ENCODE measurements at places on chromosomes 5 and 9. TPM values are rescaled to one million over a fixed set of nuclear protein-coding genes. Genes with fewer than 3 reads are reported as not detected.
A peak's percentile ranks its signal among the peaks of the same experiment; 100 is the strongest.

Gene KIF3A
- 10.6 TPM for total RNA-seq

Gene NUTM2F
- not detected for total RNA-seq

Gene LRRC70
- 0.58 TPM for total RNA-seq

Gene SLC34A3
- not detected for total RNA-seq

Gene CDX1
- not detected for total RNA-seq

Gene SLC36A3
- total RNA-seq: not detected

Gene OR1Q1
- not detected for total RNA-seq

DNA sequence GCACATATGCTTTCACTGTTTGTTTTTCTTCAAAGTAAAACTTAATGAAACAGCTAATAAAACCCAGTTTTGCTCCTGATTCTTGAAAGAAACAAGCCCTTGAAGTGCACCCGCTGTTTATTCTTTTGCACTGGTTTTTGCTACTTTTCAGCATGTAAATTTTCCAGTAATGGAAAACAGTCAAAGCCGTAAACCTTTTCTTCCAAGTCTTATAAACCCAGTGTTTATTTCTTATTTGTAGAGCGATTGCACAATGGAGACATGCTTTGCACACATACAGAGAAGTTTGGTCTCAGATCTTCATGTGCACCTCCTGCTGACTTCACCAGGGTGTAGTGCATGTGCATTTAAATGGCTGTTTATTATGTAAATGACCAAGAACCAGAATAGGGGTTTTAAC, 51.8 kb downstream of the ATG10 start:
- no peaks in the 10 kb centered on the region for H3K4me1 ChIP-seq
- no peaks in the 10 kb centered on the region for H3K27me3 ChIP-seq
- no peak for DNase-seq

DNA sequence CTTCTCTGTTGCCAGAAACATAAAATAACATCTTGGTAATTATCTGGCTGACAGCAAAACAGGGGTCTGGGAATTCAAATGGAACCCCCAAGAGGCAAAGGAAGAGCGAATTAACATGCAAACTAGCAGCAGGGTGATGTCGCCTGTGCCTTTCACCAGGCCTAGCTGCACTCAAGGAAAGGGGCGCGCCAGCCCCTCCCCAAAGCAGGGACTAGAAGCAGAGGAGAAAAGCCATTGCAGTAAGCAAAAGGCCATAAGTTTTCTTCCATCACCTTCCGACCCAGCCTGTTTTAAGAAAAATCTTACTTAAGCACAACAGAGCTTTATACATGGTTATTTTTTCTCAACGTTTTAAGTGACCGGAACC, 539 bp downstream of the POC5 start:
- peaks cover 35% of the 10 kb centered on the region for H3K4me1 ChIP-seq
- H3K27me3 ChIP-seq: no peaks in the 10 kb centered on the region
- peak overlapping the region; percentile 97 for H3K4me3 ChIP-seq
- H3K27ac ChIP-seq: peak overlapping the region; percentile 99

GRCh38 chr9:16068476-16068875, 515.6 kb downstream of the CCDC171 start:
- no peaks in the 10 kb centered on the region for H3K27me3 ChIP-seq
- no peak for DNase-seq
- no peak overlapping the region for H3K4me3 ChIP-seq
- H3K27ac ChIP-seq: no peak overlapping the region
- H3K36me3 ChIP-seq: no peaks in the 10 kb centered on the region

GRCh38 chr9:107425101-107426025, 64.2 kb downstream of the KLF4 start:
- H3K4me3 ChIP-seq: no peak overlapping the region
- H3K27ac ChIP-seq: peak overlapping the region; percentile 3
- H3K36me3 ChIP-seq: no peaks in the 10 kb centered on the region

DNA sequence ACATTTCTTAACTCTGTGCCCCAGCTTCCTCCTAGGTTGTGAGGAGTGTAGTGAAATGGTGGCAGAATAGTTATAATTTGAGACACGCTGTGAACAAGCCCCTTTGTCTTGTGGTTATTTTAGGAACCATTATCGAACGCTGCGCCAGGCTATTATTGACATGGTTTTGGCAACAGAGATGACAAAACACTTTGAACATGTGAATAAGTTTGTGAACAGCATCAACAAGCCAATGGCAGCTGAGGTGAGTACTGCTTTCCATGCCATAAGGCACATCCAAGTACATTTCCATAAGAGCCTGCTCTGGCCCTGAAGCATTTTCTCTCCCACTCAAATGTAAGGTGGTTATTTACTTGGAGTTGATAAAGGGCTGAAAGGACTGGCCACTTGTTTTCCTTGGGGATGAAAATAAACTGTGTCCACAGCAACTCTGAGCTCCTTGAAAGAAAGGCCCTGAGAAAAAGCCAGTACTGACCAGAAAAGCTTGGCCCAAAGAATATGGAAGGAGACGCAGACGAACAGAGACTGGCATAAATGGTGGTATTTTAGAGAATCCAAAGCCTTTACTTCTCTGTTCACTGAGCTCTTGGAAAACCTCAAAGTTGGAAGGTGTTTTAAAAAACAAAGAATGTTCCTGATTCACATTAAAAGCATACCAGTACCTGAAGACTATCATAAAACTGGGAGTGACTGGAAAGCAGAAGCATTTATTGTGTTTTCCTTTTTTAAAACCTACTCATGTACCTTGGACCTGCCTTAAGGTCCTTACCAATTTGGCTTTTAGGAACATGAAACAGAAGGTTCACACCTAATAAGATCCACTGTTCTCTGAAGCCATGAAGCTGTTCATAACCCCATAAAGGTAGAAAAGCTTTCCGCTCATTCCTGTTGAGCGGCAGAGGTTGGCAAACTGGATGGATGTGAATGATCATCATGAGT, 72.2 kb downstream of the WDR41 start:
- peaks cover under 1% of the 10 kb centered on the region for H3K4me1 ChIP-seq
- no peak for DNase-seq
- no peaks in the 10 kb centered on the region for H3K36me3 ChIP-seq

DNA sequence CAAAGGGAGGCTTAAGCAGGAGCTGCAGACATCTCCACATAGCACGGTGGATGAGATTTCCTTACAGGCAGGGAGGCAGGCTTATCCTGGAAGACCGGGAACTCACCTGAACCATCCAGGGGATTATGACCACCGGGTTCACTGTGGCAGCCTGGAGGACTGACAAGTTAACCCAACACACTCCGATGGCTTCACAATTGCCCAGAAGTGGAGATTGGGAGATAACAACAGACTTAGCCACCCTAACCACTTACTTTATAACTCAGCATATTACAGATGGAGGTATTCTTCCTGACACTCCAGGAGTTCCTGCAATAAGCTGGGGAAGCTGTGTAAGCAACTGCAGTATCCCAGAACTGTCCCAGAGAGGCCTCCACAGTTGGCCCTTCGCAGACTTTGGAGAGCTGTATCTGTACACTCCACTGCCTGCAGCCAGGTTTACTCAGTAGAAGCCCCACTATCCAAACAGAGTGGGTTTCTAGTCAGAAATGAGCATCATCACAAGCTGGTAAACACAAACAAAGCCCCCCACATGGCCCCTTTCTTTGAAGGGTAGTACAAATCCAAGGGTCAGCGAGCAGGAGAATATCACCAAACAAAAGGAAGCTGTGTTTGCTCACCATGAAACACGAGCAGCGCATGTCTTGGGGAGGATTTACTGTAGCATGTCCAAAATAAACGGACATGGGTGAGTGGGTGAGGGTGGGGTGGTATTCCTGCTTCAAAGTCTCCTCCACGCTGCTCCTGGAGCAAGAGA, 462.2 kb downstream of the RASEF start:
- H3K4me3 ChIP-seq: no peak overlapping the region
- no peak for DNase-seq
- no peaks in the 10 kb centered on the region for H3K36me3 ChIP-seq
- no peak overlapping the region for H3K27ac ChIP-seq
- no peaks in the 10 kb centered on the region for H3K27me3 ChIP-seq
- no peaks in the 10 kb centered on the region for H3K4me1 ChIP-seq

DNA sequence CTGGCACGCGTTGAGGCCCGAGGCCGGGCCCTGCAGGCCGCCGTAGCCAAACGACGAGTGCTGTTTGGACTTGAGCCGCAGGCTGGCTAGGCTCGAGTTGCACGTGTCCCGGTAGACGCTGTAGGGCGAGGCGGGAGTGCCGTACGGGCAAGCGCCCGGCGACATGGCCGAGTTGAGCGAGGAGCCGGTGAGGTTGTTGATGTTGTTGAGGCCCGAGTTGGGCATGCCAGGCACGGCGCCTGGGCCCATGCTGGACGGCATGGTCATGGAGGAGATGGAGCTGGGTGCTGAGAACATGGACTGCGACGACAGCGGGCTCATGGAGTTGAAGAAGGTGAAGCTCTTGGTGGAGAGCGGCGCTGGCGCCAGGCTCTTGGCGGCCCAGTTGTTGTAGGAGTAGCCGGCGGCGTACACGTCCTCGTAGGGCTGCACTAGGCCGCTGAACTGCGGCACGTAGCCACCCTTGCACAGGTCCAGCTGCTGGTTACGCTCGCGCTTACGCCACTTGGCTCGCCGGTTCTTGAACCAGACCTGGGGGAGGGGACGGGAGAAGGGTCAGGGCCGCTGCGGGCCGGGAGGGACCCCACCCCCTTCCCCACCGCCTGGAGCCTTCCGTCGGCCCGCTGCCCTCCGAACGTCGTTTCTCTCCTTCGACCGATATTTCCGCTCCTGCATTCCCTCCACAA, 5.1 kb downstream of the PITX1 start:
- H3K27me3 ChIP-seq: peaks cover 58% of the 10 kb centered on the region
- no peak overlapping the region for H3K27ac ChIP-seq
- DNase-seq: no peak
- H3K36me3 ChIP-seq: peaks cover 4% of the 10 kb centered on the region
- H3K4me1 ChIP-seq: peaks cover 32% of the 10 kb centered on the region

DNA sequence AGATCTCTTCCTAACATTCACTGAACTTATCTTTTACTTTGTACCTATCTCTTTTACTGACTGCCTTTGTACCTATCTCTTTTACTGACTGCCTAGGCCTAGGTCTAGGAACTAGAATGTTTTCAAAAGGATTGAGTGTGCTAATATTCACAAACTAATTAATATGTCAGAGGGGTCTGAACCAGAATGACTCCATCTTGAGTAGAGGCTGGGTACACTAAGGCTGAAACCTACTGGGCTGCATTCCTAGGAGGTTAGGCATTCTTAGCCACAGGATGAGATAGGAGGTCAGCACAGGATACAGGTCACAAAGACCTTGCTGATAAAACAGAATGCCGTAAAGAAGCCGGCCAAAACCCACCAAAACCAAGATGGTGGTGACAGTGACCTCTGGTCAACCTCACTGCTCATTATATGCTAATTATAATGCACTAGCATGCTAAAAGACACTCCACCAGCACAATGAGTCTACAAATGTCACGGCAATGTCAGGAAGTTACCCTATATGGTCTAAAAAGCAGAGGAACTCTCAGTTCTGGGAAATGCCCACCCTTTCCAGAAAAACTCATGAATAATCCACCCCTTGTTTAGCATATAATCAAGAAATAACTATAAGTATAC, 2.5 kb upstream of the RHOBTB3 start:
- no peak for DNase-seq
- peaks cover 1% of the 10 kb centered on the region for H3K36me3 ChIP-seq
- H3K4me3 ChIP-seq: no peak overlapping the region
- H3K27me3 ChIP-seq: peaks cover 26% of the 10 kb centered on the region
- peaks cover 63% of the 10 kb centered on the region for H3K4me1 ChIP-seq

DNA sequence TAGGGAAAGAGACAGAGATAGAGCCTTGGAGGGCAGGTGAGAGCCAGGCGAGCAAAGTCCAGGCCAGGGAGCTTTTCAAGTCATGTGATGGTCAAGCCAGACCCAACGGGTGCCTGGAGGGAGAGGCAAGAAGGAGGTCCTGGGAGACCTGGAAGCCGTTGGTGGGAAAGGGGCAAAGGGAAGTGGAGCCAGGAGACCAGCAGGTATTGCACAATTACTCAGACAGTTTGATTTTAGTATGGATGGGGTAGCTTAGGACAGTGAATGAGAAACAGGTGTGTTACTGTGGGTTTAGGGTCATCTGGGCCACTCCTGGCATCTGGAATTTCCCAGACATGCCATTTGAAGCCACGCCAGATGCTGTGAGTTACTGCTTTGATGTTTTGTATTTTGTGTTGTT, 5.1 kb downstream of the SECISBP2 start:
- H3K27me3 ChIP-seq: no peaks in the 10 kb centered on the region
- H3K27ac ChIP-seq: peak overlapping the region; percentile 13
- H3K4me3 ChIP-seq: no peak overlapping the region

GRCh38 chr5:173665326-173665725, 48.9 kb upstream of the BOD1 start:
- H3K36me3 ChIP-seq: no peaks in the 10 kb centered on the region
- H3K4me3 ChIP-seq: no peak overlapping the region
- no peak for DNase-seq
- peaks cover 4% of the 10 kb centered on the region for H3K27me3 ChIP-seq
- H3K4me1 ChIP-seq: no peaks in the 10 kb centered on the region

DNA sequence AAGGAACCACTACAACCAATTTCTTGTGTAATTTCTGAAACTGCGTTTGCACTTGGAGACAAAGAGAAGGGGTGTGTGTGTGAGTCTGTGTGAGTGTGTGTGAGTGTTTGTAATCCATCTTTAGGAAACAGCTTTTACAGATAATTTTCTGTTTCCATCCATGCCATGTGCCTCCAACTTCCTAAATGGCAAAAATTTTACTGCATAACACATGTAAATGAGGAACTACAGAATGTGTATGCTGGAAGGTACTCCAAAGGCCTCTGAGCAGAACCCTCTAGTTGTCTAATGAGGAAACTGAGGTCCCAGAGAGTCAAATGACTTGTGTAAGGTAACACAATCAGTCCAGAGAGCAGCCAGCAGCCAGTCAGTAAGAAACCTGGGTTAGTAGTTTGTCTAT, 20.8 kb downstream of the MAMDC2 start:
- H3K4me3 ChIP-seq: no peak overlapping the region
- no peak for DNase-seq
- peaks cover 22% of the 10 kb centered on the region for H3K27me3 ChIP-seq
- H3K4me1 ChIP-seq: no peaks in the 10 kb centered on the region

DNA sequence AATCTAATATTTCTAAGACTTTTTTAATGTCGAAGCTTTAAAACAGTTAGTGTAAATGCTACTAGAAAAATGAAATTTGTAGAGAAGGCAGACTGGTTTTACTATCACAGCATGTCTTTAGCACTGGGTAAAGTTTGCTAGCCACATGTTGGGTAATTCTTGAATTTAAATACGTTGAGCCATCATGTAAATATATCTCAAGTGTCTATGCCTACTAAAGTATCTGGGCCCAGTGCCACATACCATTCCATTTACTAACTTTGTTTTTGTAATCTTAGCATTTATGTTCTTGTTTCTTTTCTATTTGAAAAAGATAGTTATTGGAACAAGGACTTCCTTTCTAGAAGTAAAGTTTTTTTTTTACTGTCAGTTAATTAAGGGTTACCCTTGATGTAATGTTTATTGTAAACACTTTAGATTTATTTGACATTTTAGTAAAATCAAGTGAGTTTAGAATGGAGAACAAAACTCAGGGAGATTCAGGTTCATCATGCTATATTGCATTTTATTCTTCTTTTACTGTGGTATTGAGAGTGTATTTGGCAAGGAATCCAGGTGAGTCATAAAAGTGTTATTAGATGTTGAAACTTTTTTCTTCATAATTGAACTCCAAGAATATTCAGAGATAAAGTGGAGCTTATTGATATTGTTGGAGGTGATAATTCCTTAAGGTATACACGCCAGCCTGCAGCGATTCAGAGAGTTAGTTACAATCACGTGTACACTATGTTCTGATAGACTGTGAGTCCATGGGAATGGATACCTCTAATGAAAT, 182.4 kb downstream of the CCDC171 start:
- H3K4me3 ChIP-seq: no peak overlapping the region
- no peak overlapping the region for H3K27ac ChIP-seq
- no peaks in the 10 kb centered on the region for H3K27me3 ChIP-seq
- no peaks in the 10 kb centered on the region for H3K4me1 ChIP-seq
